ENCODE measurements at places on chromosomes 3 and 15.

- no peak for DNase-seq
These were observed 84.9 kb downstream of the HMG20A start for GRCh38 chr15:77505556-77505955.

DNA sequence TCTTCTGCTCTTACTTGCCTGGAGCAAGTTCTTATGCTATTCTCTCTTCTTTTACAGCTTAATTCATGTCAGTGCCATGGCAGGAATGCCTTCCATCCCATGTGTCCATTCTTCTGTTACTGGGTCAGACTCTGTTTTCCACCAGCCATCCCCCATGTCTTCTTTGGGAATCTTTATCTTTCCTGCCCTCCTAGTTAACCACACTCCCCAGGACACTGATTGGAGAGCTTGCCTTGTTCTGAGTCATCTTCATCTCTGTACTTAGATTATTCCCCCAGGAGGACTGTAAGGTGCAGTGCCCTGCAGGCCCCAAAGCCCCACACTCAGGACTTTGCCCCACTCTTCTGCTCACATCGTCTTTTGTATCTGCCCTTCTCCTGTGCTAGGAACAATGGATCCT lies 3.6 kb downstream of the ABHD17C start:
- DNase-seq, result no peak

DNA sequence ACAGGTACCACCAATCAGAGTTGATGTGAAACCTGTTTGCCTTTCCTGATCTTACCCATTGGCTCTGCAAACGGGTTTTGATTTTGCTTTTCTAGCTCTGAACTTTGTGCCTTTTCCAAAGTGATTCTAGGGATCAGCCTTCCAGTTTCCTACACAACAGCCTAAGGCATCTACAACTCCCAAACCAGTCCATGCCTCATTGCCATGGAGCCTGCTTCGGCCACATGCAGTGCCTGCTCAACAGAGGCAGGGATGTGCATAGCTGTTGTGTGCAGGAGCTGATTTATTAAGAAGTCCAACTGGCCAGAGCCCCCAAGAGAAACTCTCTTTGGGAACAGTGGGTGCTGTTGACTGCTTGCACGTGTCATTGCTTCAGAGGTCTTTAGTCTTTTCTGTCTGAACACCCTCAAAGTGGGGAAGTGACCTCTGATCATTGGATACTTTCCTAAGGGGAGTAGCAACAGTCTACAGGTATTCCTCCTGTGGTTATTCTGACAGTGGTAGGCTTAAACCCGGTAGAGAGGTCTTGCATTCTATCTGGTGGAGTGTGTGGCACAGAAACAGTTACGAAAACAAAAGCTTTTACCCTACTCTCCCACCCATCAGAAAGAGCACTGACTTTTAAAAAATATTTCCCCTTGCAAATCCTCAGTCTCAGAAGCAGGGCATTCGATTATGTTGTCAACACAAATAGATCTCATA lies 36.6 kb upstream of the THSD4 start:
- DNase-seq, result no peak

GRCh38 chr15:60370105-60370868 lies 27.5 kb downstream of the ANXA2 start:
- no peak for DNase-seq

GRCh38 chr3:189728915-189729314 lies 97.7 kb downstream of the TP63 start:
- DNase-seq, result no peak
